ENCODE measurements at places on chromosomes 7 and 10.
A peak's percentile ranks its signal among the peaks of the same experiment; 100 is the strongest.

DNA sequence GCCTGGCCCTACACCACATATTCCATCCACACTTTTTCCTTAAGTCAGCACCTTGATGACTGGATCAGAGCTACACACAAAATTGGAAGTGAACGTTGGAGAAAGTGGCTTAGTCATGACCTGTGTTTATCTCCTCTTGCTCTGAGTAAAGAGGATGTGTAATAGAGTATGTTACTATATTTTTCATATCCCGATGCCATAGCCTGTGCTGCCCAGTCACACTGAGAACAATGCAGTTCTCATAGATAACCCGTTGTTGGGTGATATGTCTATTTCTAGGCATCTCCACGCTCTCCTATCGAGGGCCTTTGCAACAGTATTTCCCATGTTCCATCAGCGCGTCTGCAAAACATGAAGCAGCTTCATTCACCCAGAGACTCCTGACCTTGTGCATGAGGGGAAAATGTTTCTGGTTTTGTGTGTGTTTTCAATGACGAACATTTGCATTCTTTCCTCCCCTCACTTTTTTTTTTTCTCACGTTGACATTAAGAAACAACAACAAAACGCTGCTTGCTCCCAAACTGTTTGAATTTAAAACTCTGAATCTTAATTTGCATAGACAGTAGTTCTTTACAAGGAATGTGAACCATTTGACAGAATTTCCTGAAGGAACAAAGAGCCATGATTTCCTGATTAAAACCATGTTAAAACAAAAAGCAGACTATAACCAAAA, 43.4 kb downstream of the GRK5 start:
- no peak for DNase-seq

GRCh38 chr7:50153148-50153547, 60.1 kb upstream of the ZPBP start:
- DNase-seq: no peak

- DNase-seq: no peak
Observed at GRCh38 chr10:84876116-84876999, 548.0 kb downstream of the CCSER2 start.

- no peak for DNase-seq
Observed at GRCh38 chr10:89301721-89302445, at the start of gene IFIT2. Gene IFIT2, plus strand, starts transcription at chr10:89302046. Its CDS starts 78 bp downstream, at chr10:89302124.

DNA sequence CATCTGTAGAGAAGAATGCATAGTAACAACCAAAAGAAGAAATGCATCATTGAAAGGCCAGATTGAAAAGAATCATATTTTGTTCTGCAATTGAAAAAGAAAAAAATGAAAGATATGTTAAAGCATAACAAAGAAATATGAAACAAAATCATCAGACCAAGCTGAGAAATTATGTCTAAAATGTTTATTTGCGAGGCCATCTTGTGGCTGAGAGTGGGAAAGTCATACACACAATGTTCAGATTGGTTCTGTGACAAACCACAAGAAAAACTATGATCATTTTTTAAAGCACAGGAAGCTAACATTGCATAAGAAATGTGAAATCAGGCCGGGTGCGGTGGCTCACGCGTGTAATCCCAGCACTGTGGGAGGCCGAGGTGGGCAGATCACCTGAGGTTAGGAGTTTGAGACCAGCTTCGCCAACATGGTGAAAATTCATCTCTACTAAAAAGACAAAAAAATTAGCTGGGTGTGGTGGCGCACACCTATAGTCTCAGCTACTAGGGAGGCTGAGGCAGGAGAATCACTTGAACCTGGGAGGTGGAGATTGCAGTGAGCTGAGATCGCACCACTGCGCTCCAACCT, 36.6 kb downstream of the ABCB5 start:
- no peak for DNase-seq

DNA sequence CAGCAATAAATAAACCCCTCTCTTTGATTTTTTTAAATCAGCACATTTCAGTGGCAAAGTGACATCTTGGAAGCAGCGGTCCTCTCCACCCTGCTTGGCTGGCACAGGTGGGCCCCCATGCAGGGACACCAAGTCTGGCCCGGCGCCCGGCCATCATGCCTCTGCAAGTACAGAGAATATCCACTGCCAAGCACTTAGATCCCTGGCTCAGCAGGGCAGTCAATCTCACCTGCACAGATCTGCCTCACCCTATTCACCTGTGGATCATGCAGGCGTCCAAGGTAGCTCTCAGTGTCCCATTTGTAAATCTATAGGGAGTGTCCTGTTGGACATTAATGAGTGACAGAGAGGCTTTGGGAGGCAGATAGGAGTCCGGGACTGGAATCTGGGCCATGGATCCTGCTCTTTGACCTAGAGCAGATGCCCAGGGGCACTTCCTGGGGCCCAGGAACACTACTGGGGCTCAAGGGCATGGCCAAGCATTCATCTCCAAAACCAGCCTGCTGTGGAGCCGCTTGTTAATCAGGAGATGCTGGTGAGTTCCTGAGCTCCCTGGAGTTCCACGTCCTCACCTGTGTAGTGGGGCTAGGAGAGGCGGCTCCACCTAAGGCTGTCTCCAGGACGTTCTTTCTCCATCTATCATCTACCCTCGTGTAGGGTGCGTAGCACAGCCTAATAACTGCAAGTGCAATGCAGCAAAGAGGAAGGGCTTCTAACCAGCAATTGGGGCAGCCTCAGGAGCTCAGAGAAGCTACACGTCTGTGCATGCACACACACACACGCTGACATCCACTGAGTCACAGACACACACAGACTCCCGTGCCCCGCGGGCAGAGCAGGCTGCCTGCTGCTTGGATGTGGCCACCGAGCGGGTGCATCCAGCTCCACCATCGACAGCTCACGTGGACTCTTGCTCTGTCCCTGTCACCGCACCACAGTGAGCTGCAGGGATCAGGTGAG, 123.6 kb downstream of the OAT start:
- no peak for DNase-seq

GRCh38 chr7:152014722-152015121, 10.8 kb upstream of the GALNT11 start:
- no peak for DNase-seq

- DNase-seq: no peak
Observed at GRCh38 chr10:110221721-110222261, 14.4 kb downstream of the MXI1 start.

DNA sequence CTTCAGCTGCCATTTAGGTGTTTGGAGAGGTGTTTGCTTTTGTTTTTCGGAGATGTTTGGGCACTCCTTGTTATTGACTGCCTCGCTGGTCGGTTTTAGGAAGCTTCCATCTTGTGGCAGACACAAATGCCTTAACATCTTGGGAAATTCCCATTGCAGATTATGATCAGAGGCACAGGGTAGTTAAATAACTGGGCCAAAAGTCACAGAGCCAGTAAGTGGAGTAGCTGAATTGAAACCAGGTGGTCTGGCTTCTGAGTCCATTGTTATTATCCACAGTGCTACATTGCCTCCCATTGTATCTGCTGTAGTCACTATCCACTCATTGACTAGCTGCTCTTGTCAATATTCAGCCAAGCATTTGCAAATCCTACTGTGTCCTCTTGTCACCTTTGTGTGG, 138.2 kb upstream of the PLPP4 start:
- no peak for DNase-seq

- DNase-seq: no peak
Observed at GRCh38 chr10:73432646-73433537, 469 bp downstream of the MSS51 start.

DNA sequence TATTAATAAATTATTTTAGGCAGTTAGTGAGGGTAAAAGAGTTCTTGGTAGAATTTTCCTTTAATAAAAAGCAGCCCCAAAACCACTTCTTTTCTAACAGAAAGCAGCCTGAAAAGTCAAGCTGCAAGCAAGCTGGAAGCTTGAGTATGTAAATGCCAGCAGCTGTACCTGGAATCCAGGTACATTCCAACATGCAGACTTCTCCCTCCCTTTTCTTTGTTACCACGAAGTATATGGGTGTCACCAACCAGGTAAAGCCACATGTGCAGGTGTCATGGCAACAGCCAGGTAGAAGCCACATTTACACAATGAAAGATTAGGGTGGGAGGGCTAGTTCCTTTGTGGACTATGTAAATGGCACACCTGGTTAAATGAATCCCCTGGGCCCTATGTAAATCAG, 114.6 kb downstream of the EPC1 start:
- DNase-seq: peak; percentile 65

- no peak for DNase-seq
Observed at GRCh38 chr10:14397066-14397465, 66.3 kb upstream of the FRMD4A start.

- DNase-seq: no peak
Observed at GRCh38 chr10:21985541-21985940, 18.0 kb downstream of the DNAJC1 start.

DNA sequence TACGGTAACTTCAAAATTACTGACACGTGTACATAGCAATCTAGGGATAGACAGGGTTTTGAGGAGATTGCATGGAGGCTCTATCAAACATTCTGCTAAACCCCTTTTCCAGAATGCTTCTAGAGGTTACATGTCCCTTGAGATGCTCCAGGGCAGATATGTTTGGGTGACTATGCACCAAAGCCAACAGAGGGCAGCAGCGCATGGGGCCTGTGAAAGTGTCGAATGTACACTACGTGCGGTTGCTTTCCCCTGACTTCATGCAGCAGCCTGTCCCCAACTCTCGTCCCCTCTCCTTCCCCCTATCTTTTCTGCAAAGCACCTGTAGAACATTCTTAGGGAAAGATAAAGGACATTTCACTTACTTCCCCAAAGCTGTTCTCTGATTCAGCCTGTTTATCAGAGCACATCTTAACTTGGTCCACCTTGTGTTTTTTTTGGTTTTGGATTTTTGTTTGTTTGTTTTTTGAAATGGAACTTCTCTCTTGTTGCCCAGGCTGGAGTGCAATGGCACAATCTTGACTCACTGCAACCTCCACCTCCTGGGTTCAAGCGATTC, 90.2 kb downstream of the UBE3C start:
- no peak for DNase-seq

GRCh38 chr7:128100225-128100948, 69.2 kb upstream of the LRRC4 start:
- DNase-seq: no peak

GRCh38 chr10:32538256-32538655, 92.3 kb downstream of the CCDC7 start:
- no peak for DNase-seq

GRCh38 chr7:139099172-139099947, 10.2 kb downstream of the ZC3HAV1 start:
- no peak for DNase-seq

- no peak for DNase-seq
Observed at GRCh38 chr10:124738441-124738840, 5.7 kb downstream of the FAM53B start.

DNA sequence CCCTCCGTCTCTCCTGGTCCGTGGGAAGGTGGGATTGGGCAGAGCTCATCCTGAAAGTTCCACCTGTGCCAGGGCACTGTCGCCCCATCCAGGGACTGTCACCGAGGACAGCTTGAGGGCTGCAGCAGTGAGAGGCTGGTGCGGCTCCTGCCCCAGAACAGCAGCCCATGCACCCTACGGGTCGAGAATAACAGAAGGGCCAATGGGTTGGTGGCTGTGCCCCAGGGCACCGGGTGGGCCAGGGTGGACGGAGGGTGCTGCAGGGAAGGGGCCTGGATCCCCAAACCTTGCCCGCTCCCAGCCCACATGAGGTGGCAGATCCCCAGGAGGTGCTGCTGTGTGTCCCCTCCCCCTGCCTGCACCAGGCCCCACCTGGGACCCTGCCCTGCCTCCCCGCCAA, 23.9 kb downstream of the UNCX start:
- DNase-seq: no peak

- DNase-seq: no peak
Observed at GRCh38 chr10:6654571-6654970, 74.5 kb upstream of the PRKCQ start.

GRCh38 chr7:102814025-102814471, 65.2 kb downstream of the FAM185A start:
- DNase-seq: no peak

GRCh38 chr7:30697719-30698460, 15.6 kb upstream of the CRHR2 start:
- DNase-seq: no peak

GRCh38 chr10:11341283-11341960, 270.0 kb downstream of the USP6NL start:
- no peak for DNase-seq

DNA sequence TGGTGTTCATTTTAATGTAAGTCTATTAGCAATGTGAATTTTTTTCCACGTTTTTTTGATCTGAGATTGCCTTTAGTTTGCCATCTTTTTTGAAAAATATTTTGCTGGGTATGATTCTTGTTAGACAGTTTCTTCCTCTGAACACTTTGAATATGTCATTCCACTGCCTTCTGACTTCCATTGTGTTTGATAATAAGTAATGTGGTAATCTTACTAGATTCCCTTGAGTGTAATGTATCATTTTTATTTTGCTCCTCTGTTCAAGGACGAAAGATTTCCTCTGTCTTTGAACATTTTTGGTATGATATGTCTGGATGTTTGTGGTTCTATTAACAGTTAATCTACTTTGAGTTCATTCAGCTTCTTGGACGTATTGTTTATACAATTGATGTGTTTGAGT, 371.4 kb downstream of the SUGCT start:
- no peak for DNase-seq

GRCh38 chr10:96656839-96657238, 63.5 kb downstream of the PIK3AP1 start:
- DNase-seq: no peak

GRCh38 chr7:140330128-140330527, 68.2 kb downstream of the SLC37A3 start:
- DNase-seq: no peak

DNA sequence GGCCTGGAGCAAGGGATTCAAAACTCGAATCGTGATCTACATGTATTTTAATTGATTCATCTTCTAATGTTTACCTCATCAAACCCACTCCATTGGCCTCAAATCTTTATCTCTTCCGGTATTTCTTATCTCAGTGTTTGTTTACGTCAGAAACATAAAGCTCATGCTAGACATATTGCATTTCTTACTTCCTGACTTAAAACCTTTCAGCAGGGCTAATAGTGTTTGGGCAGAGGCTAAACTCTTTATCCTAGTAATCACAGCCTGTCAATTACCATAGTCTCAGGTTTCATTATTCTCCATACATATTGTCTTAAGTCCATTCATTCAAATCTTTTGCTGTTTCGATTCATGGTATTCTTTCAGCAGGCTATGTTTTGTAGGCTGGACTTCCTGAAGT, 81.3 kb upstream of the AGR3 start:
- DNase-seq: no peak

GRCh38 chr7:158130023-158130409, 457.6 kb downstream of the PTPRN2 start:
- no peak for DNase-seq

GRCh38 chr7:100091411-100092181, 2.8 kb downstream of the COPS6 start:
- no peak for DNase-seq

DNA sequence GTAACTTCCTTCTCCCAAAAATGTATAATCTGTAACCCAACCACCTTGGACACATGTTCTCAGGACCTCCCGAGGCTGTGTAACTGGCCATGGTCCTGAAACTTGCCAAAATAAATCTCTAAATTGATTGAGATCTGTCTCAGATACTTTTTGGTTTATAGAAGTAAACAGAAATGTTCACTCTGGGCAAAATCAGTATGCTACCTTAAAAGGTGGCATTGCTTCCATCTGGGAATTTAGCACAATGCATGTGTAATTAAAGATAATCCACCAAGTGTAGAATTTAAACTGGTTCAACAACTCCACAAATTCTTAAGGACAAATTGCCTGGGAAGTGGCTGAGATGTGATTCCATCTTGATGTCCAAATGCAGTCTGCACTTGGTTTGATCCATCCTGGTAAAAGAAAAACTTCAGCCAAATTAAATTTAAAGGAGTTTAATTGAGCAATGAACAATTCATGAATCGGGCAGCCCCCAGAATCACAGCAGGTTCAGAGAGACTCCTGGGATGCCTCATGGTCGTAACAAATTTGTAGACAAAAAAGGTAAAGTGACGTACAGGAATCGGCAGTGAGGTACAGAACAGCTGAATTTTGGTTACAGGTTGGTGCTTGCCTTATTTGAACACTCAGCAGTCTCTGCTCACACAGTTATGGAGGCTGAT, 102.6 kb upstream of the PFKP start:
- DNase-seq: no peak
